ENCODE measurements at places on chromosomes 16 and 17.

DNA sequence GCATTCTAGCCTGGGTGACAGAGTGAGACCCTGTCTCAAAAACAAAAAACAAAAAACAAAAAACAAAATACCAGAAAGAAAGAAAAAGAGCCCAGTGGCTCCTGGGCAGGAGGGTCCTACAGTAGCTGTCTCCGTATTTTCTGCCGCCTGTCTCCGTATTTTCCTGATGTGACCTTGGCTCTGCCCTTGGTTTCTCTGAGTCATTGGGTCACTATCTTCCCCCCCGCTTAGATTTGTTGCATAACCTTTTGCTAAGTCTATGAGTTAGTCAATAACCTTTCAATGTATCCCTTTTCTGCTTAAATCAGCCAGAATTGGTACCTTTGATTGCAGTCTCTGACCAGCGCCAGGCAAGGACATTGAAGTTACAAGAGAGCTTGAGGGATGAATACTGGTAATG, 36.9 kb downstream of the MIS12 start:
- no peaks in the 10 kb centered on the region for H3K36me3 ChIP-seq
- no peak overlapping the region for H3K4me3 ChIP-seq
- no peaks in the 10 kb centered on the region for H3K27me3 ChIP-seq
- no peaks in the 10 kb centered on the region for H3K4me1 ChIP-seq

DNA sequence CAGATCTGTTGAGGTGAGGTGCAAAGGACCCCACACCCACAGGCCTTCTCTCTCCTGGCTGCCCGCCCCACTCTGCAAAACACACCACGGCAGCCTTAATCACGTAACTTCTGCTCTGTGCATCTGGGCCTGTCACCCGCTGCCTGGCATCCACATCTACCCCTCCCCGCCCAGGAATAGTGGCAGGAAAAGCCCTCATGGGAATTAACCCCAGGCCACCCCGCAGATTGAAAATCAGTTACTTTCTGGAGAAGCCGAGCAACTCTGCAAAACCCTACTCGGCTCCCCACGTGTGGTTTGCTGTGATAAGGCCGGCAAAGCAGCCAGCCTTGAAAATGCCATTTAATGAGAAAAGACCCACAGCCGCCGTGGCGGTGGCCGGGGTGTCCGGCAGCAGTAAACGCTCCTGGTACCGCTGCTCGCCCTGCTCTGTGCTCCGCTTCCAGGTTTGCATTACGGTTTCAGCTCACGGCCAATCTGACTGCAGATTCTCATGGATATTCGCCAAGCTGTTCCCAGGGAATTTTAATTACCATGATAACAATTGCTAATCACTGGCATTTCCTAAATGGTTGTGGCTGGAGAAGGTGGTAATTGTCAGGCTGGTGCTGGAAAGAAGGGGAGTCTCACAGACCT, 78.0 kb upstream of the DOC2B start:
- DNase-seq = no peak
- no peaks in the 10 kb centered on the region for H3K27me3 ChIP-seq
- H3K27ac ChIP-seq = no peak overlapping the region
- no peaks in the 10 kb centered on the region for H3K4me1 ChIP-seq
- no peaks in the 10 kb centered on the region for H3K36me3 ChIP-seq

DNA sequence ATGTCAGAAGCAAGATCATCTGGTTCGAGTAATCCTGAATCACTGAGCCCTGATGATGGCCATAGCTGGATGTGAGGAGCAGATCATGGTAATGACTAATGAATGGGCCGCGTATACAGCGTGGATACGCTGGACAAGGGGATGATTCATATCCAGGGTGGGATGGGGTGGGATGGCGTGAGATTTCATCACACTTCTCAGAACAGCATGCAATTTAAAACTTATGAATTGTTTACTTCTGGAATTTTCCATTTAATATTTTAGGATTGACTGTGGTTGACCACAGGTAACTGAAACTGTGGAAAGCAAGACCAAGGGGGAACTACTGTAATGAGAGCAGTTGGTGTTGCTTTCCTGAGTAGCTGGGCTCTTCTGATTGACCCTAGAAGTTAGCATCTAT, 225.5 kb downstream of the STX8 start:
- DNase-seq = no peak
- no peaks in the 10 kb centered on the region for H3K27me3 ChIP-seq
- H3K36me3 ChIP-seq = no peaks in the 10 kb centered on the region
- H3K4me1 ChIP-seq = no peaks in the 10 kb centered on the region
- H3K27ac ChIP-seq = no peak overlapping the region

GRCh38 chr17:80126449-80126715, 20.5 kb downstream of the EIF4A3 start:
- no peak overlapping the region for H3K27ac ChIP-seq
- H3K4me1 ChIP-seq = peaks cover 11% of the 10 kb centered on the region
- no peak for DNase-seq
- no peak overlapping the region for H3K4me3 ChIP-seq
- no peaks in the 10 kb centered on the region for H3K27me3 ChIP-seq

Measured in liver (tissue), 10 donors.